ENCODE measurements at places on chromosomes 12 and 14. TPM values are rescaled to one million over a fixed set of nuclear protein-coding genes. Genes with fewer than 3 reads are reported as not detected.

The PIP4P1 gene
- total RNA-seq, result 31.7 TPM

The ADAM21 gene
- not detected for total RNA-seq

The RERGL gene
- total RNA-seq, result not detected

The UNC79 gene
- total RNA-seq, result 0.01 TPM

The TMEM63C gene
- total RNA-seq, result 7.9 TPM

The KRT85 gene
- 0.05 TPM for total RNA-seq

The ZNF641 gene
- total RNA-seq, result 5.4 TPM

The PAPLN gene
- total RNA-seq, result 4.6 TPM

The TGFB3 gene
- total RNA-seq, result 0.73 TPM

The LBHD2 gene
- not detected for total RNA-seq

The ZC2HC1C gene
- total RNA-seq, result 6.0 TPM

The FLRT2 gene
- total RNA-seq, result 3.0 TPM

The SUDS3 gene
- 15.0 TPM for total RNA-seq

The RNASE7 gene
- not detected for total RNA-seq

The GLIPR1L1 gene
- not detected for total RNA-seq

The GALNT8 gene
- total RNA-seq, result not detected

The VAMP1 gene
- total RNA-seq, result 11.5 TPM

The NRIP2 gene
- total RNA-seq, result not detected

The NUAK1 gene
- total RNA-seq, result 5.0 TPM

The RTL1 gene
- 0.26 TPM for total RNA-seq

The PABPN1 gene
- 137 TPM for total RNA-seq

The TBX5 gene
- total RNA-seq, result not detected

The CD27 gene
- total RNA-seq, result not detected

The LDHB gene
- total RNA-seq, result 1,524 TPM

The LTB4R gene
- total RNA-seq, result 5.2 TPM

The ZBTB42 gene
- total RNA-seq, result 3.0 TPM

The C12orf50 gene
- not detected for total RNA-seq

The FBXW8 gene
- total RNA-seq, result 6.0 TPM

The NAB2 gene
- total RNA-seq, result 13.6 TPM

The INSM2 gene
- total RNA-seq, result 0.05 TPM

The ARHGEF40 gene
- total RNA-seq, result 8.9 TPM

The ETV6 gene
- total RNA-seq, result 3.3 TPM

The RIMBP2 gene
- total RNA-seq, result 0.06 TPM

The STAC3 gene
- 0.56 TPM for total RNA-seq

The IFT81 gene
- 15.5 TPM for total RNA-seq

The KLRC2 gene
- 1.3 TPM for total RNA-seq

The LRP6 gene
- 15.0 TPM for total RNA-seq

All from A549 treated with AZD2906 at 1 μM for 4 hours (cell line).